Esophagus squamous epithelium (tissue), 5 donors: ENCODE measurements at places on chromosomes 3 and 15.

DNA sequence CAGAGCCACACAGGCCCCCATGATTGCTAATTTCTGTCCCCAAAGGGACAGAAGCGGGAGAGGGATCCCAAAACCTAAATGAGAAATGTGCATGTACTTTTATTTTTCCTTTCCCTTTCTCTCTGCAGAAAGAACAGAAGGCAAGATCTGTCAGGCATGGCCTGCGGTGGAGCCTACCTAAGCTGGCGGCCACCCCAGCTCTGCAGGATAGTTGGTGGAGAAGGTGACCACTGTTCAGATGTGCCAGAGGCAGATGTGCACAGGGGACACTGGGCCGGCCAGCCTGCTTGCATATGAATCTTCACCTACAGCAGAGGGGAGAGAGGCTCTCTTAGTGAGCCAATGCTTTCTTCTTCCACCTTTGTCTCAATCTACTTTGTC is 2.1 kb upstream of the AMOTL2 start:
- no peak for DNase-seq

DNA sequence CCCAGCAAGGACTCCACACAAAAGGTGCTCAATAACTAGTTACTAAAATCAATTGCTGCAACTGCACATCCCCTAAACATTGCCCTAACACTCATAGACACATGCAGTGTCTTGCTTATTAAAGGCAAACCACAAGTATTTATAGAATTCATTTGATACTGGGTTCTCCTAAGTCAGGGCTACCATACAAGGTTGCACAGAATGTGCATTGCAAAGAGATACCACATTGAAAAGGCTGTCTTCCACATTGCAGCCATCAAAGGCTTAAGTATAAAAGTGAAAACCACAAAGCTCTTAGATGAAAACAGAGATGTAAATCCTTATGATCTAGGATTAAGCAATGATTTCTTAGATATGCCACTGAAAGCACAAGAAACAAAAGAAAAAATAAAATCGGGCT is 33.6 kb upstream of the TOPAZ1 start:
- DNase-seq, result no peak

- DNase-seq, result no peak
Measured at GRCh38 chr15:78987556-78988360, 42.9 kb upstream of the CTSH start.

DNA sequence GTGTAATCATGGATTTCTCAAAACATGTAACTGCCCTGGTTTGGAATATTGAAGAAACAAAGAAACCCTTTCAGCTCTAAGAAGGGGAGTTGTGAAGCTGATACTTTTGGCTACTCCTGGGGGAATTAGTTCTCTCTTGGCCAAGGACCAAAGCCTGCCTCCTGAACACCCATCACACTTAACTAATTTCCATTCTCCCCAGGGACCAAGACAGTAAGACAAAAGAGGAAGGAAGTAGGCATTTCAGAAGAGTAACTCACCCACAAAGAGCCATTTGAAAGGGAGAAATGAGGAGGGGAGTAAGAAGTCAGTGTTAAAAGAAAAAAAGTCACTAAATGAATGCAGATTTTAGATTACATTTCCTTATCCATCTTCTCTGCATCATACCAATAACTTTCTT is 328.0 kb upstream of the SOX2 start:
- no peak for DNase-seq

DNA sequence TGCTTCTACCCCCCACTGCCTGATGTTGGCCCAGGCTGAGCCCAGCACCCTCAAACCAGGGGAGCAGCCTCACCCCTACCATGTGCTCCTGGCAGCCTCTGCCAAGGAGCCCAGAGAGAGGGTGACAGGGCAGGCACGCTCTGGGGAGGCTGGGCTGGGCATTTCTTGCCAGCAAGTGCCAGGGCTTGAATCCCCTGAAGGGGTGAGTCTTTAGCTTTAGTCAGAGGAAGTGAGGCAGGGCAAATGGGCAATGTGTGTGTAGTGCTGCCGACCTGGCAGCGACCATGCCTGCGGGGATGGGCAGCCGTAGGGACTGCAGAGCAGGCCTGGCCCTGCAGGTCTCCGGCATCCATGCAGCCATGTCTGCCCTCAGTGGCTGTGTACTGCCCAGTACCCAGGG is 18.1 kb downstream of the DUSP7 start:
- no peak for DNase-seq

- DNase-seq, result no peak
Measured at GRCh38 chr3:8147711-8148110, 353.9 kb upstream of the LMCD1 start.

DNA sequence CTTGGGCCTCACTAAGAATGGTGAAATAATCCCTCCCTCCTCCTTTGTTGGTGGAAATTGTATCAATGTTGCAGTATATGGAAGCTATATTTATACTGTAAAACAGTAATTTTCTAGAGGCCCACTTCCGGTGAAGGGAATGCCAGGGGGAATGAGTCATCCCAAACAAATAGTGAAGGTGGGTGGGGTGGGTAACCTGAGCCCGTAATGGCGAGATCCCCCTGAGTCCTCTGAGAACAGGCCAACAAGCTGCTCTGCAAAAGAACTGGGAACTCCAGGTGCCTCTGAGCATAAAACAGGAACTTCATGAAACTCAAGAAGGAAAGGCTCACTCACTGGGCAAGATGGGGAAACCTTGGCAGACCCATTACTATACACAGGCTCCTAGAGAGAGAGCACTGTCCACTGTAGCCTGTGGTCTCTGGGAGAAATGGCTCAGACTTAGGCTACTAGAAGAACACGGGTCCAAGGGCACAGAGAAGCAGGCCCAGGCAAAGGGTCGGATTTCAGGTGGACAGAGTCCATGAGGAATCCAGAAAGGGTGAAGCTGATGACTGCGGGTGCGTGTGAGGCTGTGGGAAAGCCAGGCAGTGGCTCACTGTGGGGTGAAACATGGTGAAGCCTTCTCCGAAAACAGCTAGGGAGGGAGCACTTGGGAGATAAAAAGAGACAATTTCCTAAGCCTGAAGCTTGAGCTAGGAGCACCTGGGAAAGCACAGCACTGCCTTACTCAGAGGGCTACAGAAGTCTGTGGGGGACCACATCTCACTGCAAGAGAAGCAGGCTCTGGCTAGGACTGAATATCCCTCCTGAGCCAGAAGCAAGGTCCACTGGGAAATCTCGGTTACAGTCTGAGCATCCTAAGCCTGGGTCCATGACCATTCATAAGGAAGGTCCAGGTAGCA is 19.8 kb downstream of the LARP6 start:
- DNase-seq, result no peak

GRCh38 chr3:40172560-40172959 is 136.9 kb upstream of the EIF1B start:
- DNase-seq, result no peak

DNA sequence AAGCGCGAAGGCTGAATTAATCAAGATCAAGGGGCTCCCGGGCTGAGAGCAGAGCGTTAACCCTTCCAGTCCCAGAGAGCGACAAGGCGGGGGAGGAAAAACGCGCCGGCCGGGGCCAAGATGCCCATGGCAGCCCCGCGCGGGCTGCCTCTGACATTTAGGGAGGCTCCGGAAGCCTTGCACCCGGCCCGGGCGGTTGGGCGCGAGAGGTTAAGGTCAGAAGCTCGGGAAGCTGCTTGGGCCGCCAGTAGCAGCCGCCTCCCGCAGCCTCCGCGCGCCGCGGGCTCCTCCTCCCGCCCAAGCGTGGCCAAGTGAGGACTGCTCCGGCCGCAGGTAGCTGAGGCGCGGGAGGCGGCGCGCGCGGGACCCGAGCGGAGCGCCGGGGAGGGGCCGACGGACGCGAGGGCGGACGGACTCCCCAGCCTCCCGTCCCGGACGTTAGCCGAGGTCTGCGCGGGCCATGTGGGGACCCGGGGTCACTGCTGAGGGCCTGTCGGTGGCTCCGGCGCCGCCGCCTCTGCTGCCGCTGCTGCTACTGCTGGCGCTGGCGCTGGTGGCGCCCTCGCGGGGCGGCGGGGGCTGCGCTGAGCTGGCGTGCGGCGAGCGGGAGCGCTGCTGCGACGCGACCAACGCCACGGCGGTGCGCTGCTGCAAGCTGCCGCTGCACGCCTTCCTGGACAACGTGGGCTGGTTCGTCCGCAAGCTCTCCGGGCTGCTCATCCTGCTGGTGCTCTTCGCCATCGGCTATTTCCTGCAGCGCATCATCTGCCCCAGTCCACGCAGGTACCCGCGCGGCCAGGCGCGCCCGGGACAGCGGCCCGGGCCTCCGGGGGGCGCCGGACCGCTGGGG is at the start of gene C3orf80:
Gene C3orf80 (plus strand): TSS at position 247 of the 850 bp plus-strand sequence. CDS start 214 bp downstream, at position 461.
- DNase-seq, result no peak

GRCh38 chr3:111676211-111677006 is 81.3 kb upstream of the ZBED2 start:
- DNase-seq, result no peak

DNA sequence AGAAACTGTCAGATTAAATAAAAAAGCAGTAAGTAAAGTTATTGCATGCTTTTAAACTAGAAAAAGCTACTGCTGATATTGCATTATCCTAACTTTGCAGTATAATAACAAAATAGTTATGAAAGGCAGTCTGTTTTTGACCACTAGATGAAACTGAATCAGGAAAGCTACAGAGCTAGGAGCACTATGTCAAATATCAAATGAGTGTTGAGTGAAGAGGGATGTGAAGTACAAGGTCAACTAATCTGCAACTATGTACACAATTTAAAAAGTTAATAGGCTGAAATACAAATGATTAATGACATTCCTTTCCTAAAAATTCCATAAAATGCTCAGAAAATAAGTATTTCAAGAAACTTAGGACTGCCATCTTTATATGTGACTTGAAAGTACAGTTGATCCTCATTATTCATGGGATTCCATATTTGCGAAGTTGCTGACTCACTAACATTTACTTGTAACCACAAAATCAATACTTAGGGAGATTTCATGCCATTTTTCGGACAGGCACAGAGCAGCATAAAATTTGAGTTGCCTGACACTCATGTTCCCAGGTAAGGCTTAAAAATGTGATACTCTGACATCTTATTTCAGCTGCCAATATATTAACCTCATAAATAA is 34.5 kb downstream of the SLC4A7 start:
- no peak for DNase-seq

DNA sequence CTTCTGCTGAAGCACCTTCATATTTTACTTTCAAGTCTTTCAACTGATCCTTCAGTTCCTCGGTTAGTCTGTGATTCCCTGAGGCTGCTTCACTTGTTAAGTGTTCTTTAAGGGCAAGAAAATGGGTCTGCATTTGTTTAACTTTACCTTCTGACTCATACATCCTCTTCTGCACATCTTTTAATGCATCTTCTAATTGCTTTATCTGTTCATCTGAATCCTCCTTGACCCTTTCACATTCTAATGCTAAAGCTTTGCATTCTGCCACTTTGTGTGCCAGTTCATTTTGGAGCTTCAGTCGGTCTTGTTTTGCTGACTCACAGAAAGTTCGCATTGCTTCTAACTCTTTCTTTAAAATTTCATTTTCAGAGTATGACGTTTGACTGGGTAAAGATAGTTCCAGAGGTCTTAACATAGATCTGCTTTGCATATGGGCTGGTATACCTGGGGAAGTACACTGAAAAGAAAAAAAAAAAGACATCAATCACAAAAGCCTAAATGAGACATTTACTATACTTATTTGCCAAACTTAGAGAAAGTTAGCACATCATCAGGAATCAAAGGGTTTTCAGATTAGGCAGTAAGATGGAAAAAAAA is 94.3 kb downstream of the UACA start:
- DNase-seq, result no peak

GRCh38 chr3:169311381-169311780 is 352.1 kb downstream of the MECOM start:
- no peak for DNase-seq

GRCh38 chr15:54559405-54560069 is 581.3 kb downstream of the UNC13C start:
- no peak for DNase-seq

DNA sequence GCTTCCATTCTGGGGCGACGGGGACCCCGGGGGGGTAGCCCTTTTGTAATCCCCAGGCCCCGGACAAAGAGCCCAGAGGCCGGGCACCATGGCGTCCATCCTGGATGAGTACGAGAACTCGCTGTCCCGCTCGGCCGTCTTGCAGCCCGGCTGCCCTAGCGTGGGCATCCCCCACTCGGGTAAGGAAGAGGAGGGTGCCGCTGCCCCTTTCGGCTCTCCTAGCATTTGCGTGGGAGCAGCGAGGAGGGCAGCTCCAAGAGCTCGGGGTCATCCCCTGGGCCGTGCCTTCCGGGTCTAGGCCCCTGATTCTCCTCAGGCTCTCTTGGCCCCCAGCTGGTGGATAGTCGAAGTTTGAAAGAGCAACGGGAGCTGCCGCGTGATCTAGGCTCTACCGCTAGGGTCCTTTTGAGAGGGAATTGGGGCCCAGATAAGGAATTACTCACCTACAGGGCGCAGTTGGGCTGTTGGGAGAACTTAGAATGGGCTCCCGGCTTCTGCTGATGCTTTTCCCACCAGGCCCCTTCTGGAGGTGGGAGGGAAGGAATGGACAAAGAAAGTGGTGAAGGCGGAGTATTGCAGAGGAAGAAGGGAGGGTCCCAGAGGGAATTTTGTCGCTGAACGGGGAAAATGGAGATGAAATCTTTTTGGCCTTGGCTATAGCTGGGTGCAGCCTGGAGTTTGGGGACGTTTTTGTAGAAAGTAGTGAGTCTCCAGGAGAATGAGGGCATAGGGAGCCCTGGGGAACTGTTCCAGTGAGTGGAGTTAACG is 615 bp downstream of the VPS18 start:
- DNase-seq, result no peak

DNA sequence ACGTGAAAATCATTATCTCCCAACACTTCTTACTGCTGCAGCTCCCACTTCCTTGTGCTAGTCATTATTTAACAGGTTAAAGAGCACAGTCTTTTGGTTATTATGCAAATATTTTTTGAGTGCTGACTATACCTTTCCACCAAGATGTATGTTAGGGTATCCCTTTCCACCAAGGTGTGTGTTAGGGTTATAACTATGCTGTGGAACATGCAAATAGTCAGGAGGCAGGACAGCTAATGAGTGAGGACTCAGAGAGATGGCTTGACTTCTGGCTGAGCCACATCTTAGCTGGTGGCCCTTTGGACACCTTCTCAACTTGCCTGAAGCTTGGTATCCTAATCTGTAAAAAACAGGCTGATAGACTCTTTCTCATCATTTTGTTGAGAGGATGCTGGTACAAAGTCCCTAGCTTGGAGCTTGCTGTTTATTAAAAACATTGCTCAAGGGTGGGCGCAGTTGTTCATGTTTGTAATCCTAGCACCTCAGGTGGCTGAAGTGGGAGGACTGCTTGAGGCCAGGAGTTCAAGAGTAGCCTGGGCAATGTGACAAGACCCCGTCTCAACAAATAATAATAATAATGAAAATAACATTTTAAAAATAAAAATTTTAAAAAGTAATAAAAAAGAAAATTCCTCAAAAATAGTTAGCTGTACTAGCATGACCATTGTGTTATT is 160.5 kb upstream of the ADAMTS9 start:
- DNase-seq, result no peak

DNA sequence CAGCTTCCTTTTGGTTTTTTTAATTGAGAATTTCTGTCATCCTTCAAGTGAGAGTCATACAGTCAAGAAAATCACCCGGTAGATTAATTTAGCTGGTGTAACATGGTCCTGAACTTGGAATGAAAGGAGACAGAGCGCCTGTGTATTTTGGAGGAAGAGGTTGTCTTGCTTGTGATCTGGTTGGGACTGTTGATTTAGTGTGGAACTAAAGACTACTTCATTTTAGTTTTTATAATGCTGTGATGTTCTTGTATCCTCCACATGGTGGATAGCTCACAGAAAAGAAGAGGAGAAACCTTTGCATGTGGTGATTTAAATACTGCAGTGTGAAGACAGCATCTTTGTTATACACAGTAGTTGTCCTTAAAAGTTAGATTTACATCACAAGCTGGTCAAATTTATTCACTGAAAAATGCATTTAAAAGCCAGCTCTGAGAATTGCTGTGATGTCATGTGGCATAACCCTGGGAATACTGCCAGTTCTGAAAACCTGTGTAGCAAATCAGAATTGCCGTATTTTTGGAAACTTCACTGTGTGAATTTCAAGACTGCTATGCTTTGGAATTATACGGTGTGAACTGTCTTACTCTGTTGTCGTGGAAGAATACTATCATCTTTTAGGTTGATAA is 268.5 kb downstream of the PTPRG start:
- DNase-seq, result no peak
